Stimulated activated CD4-positive, alpha-beta T cell treated with anti-CD3 and anti-CD28 coated beads, Interleukin-1b, Interleukin-23, amount 100 ng/mL, for 1 hour (primary cell): ENCODE measurements at places on chromosomes 6 and 20.

DNA sequence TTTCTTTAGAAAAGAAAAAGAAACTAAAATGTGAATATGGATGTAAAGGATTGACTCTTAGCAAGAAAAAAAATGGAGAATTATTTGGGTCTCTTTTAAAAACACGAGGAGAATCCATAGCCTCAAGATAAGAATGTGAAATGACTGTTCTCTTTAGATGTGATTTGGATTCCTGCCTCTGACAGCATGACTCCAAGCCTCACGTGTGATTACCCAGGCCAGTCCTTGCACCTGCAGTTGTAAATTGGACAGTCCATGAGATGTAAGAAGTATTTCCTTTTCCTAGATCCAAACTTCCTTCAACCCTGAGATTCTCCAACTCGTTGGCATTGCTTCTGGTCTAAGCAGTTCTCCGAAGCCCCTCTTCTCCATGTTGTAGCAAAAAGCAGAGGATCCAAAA is 31.9 kb downstream of the SLC2A12 start:
- DNase-seq = no peak

DNA sequence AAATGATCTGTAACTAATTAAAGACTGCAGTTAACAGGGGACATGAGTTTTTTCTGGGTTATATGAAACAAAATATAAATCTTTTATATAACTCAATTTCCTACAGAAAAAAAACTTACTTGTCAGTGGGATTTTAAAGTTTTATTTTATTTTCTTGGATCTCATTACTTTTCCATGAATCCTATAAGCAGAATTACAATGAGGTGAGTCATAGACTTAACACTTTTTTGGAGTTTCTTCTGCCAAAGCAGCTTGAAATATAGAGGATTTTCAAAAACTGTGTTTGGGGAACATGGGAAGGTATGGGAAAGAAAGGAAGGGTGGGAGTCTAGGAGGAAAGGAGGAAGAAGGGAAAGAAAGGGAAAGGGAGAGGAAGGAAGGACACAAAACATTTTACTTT is 130.7 kb downstream of the AIG1 start:
- DNase-seq = no peak

DNA sequence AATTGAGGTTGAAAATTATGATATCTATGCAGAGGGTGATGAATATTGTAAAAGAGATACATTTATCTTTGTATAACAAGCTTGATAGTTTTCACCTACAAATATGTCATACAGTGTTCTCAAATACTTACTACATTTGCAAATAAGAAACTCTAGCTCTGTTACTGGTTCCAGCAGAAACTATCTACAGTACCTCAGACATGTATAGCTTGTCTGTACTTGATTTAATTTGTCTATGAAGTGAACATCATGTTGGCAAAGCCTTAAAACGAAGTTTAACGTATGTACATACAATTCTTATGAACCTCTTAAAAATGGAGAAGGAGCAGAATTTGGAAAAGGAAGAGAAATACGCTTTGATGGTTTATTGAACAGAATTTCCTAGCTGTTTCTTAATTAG is 201.4 kb upstream of the MARCKS start:
- DNase-seq = no peak

- no peak for DNase-seq
Measured at GRCh38 chr6:24763578-24763977, 11.2 kb upstream of the GMNN start.

DNA sequence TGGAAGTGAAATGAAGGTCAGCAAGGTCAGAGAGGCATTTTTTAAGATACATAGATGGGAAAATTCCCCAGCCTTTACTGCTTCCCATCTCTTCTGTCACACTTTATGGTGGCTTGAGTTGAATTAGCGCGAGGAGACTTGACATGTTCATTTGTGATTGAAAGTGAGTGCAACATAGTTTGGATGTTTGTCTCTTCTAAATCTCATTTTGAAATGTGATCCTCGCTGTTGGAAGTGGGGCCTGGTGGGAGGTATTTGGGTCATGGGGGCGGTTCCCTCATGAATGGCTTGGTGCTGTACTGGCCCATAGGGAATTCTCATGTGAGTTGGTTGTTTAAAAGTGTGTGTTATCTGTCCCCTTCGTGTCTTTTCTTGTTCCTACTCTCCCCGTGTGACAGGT is 237.2 kb downstream of the CDKAL1 start:
- DNase-seq = no peak
